Activated B cell treated with CpG ODN at 0.5 μM for 24 hours (primary cell): ENCODE measurements at places on chromosomes 5 and 9.

- DNase-seq, result no peak
- H3K4me3 ChIP-seq, result no peak overlapping the region
- H3K4me1 ChIP-seq, result no peaks in the 10 kb centered on the region
- no peaks in the 10 kb centered on the region for H3K36me3 ChIP-seq
- H3K27ac ChIP-seq, result no peak overlapping the region
- H3K27me3 ChIP-seq, result peaks cover 1% of the 10 kb centered on the region
Observed at GRCh38 chr9:87556039-87556438, 58.4 kb downstream of the DAPK1 start.

DNA sequence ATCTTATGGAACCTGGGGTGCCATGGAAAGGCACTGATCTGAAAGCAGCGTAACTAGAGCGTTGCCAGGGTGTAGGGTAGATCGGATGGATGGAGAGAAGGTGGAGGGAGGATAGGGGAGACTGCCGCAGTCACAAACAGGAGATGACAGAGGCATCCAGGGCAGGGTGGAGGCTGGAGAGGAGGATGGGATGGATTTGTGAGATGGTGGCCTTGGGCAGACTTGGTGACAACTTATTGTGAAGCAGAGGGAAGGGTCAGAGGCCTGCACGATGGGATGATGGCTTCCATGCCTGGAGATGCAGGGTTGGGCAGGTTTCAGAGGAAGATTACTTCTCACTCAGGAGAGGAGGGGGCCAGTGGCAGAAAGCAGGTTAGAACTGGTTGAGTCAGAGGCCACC, 2.4 kb downstream of the GLIPR2 start:
- H3K4me1 ChIP-seq, result peaks cover 78% of the 10 kb centered on the region
- H3K36me3 ChIP-seq, result peaks cover 8% of the 10 kb centered on the region
- H3K4me3 ChIP-seq, result no peak overlapping the region
- DNase-seq, result no peak

DNA sequence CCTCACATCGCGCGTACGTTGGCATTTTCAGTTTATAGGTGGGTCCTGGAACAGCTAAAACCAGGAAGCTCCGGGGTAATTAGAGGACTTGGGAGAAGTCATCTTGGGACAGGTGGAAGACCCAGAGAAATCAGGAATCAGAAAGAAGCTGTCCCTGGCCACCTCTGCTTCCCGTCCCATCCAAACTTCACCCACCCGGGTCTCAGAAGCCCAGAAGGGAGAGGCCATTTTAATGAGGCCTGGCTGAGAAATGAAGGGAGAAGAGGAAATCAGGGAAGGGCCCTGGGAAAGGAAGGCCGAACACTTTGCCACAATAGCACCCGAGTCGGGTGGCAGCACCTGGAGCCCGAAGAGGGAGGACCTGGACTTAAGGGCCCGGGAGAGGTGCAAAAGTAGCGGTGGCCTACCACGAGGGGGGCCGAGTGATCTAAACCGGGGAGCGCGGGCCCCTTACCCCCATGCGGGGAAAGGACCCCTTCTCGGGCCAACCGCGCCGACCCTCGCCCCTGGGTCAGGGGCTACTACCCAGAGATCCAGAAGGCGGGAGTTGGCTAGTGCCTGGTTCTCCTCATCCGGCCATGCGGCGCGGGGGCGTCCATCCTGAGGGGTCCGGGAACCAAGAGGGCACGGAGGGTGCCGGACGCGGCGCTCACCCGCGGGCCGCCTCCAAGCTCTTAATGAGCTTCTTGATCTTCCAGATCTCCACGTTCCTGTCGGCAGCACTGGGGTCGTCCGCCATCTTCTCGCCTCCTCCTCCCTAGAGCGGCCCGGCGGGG, 668 bp downstream of the ETF1 start:
- H3K4me3 ChIP-seq, result peak overlapping the region; percentile 100
- no peak for DNase-seq
- no peaks in the 10 kb centered on the region for H3K27me3 ChIP-seq
- H3K36me3 ChIP-seq, result peaks cover 39% of the 10 kb centered on the region
- peak overlapping the region; percentile 99 for H3K27ac ChIP-seq
- H3K4me1 ChIP-seq, result peaks cover 62% of the 10 kb centered on the region

DNA sequence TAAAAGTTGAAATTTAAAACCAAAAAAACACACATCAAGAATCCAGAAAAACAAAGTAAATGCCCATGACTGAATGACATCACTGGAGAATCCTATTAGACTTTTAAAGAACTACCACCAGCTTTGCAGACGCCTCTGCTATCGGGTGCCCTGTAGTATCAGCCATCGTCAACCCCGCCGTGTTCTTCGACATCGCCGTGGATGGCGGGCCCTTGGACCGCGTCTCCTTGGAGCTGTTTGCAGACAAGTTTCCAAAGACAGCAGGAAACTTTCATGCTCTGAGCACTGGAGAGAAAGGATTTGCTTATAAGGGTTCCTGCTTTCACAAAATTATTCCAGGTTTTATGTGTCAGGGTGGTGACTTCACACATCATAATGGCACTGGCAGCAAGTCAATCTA, 201.9 kb downstream of the DMAC1 start:
- no peaks in the 10 kb centered on the region for H3K4me1 ChIP-seq
- H3K27ac ChIP-seq, result no peak overlapping the region
- peaks cover 15% of the 10 kb centered on the region for H3K27me3 ChIP-seq
- DNase-seq, result no peak
- no peaks in the 10 kb centered on the region for H3K36me3 ChIP-seq

DNA sequence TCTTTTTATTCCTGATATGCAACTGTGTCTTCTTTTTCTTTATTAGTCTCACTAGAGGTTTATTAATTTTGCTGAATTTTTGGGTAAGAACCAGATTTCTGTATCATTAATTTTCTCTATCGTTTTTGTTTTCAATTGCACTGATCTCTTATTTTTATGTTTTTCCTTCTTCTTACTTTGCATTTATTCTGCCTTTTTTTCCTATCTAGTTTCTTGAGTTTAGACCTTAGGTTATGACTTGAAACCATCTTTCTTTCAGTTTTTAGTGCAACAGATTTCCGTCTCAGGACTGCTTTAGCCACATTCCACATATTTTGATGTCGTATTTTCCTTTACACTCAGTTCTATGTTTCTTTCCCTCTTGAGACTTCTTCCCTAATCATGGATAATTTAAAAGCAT, 56.6 kb downstream of the IARS1 start:
- H3K36me3 ChIP-seq, result peaks cover 88% of the 10 kb centered on the region
- no peak overlapping the region for H3K4me3 ChIP-seq
- H3K4me1 ChIP-seq, result no peaks in the 10 kb centered on the region
- H3K27me3 ChIP-seq, result no peaks in the 10 kb centered on the region
- H3K27ac ChIP-seq, result no peak overlapping the region

DNA sequence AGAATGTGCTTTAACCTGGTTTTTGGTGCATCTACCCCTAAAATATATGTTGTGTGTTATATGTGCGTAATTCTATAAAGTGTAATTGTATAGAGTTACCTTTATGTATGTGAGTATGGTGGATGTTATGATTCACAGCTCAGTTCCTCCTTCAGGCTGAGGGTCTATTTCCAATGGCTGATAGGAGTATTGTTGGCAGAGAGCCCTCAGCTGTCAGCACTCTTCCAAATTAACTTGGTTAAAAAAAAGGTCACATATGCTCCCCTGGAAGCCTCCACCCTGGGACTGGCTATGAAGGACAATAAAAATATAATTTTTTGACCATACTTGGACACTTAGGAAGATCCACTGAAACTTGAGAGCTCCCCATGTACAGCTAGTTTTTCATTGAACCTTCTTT, 250.4 kb upstream of the CDH12 start:
- no peaks in the 10 kb centered on the region for H3K4me1 ChIP-seq
- H3K27ac ChIP-seq, result no peak overlapping the region
- no peaks in the 10 kb centered on the region for H3K27me3 ChIP-seq
- no peak for DNase-seq

GRCh38 chr5:33338336-33339110, 102.2 kb upstream of the TARS1 start:
- DNase-seq, result no peak
- H3K27me3 ChIP-seq, result peaks cover 3% of the 10 kb centered on the region
- no peaks in the 10 kb centered on the region for H3K36me3 ChIP-seq

DNA sequence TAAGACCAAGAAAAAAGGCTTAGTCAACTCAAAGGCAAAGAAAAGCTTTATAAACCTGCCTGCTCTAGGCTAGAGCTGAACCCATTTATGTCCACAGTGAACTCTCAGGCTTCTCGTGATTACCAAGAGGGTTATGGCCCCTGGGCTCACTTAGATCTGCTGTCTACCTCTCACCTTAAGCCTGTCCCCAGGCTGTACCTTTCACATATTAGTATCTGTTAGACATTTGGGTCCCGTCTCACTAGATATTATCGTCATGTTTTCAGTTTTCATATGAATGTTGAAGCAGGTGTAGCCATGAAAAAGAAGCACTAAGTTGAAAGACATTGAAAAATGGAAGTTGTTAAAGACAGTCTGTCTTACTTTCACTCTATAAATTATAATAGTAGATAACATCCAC, 75.2 kb upstream of the COX7C start:
- no peak for DNase-seq
- H3K36me3 ChIP-seq, result no peaks in the 10 kb centered on the region
- no peaks in the 10 kb centered on the region for H3K27me3 ChIP-seq
- no peak overlapping the region for H3K4me3 ChIP-seq
- H3K27ac ChIP-seq, result no peak overlapping the region
- H3K4me1 ChIP-seq, result no peaks in the 10 kb centered on the region

GRCh38 chr9:95023217-95024003, 294.1 kb downstream of the FANCC start:
- no peak overlapping the region for H3K4me3 ChIP-seq
- no peaks in the 10 kb centered on the region for H3K4me1 ChIP-seq
- H3K27ac ChIP-seq, result no peak overlapping the region
- no peaks in the 10 kb centered on the region for H3K27me3 ChIP-seq

- peaks cover 2% of the 10 kb centered on the region for H3K27me3 ChIP-seq
- DNase-seq, result no peak
- H3K4me3 ChIP-seq, result no peak overlapping the region
- no peaks in the 10 kb centered on the region for H3K4me1 ChIP-seq
Observed at GRCh38 chr9:108724652-108725051, 131.1 kb downstream of the ACTL7B start.

- no peak for DNase-seq
- no peaks in the 10 kb centered on the region for H3K4me1 ChIP-seq
Observed at GRCh38 chr9:69981686-69982445, 61.8 kb upstream of the MAMDC2 start.

DNA sequence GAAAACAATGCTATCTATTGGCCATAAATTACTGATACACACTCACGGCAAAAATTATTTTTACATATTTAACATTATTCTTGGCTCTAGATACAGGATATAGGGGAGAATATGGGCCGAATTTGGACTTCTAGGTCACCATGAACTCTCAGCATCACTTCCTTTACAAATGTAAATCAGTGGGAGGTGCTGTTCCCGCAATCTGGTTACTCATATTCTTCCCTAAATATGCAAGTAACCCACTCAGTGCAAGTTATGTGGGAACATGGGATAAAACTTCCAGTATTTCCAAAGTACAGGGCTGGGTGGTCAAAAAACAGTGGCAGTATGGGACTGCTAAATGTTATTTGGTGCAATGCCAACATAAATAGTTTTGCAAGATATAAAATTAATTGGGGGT, 145.6 kb downstream of the PPP2R2B start:
- no peaks in the 10 kb centered on the region for H3K4me1 ChIP-seq
- H3K4me3 ChIP-seq, result no peak overlapping the region
- H3K27ac ChIP-seq, result no peak overlapping the region
- H3K27me3 ChIP-seq, result no peaks in the 10 kb centered on the region
- H3K36me3 ChIP-seq, result no peaks in the 10 kb centered on the region

DNA sequence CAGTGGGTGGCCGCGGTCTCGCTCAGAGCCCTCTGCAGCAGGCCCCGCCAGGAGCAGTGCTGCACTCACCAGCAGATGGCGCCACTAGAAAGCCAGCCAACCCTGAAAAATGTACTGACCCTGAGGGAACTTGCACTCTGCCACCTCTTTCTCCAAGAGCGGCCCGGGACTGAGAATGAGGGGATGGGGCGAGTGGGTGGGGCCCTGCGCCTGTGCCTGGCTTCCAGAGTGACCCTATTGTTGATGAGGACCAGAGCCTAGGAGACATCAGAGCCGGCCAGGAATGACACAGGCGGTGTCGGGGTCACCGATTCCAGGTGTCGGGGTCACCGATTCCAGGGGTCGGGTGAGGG, 2.9 kb upstream of the IL17B start:
- H3K4me1 ChIP-seq, result peaks cover 4% of the 10 kb centered on the region
- H3K4me3 ChIP-seq, result no peak overlapping the region
- H3K36me3 ChIP-seq, result no peaks in the 10 kb centered on the region
- peak; percentile 52 for DNase-seq

DNA sequence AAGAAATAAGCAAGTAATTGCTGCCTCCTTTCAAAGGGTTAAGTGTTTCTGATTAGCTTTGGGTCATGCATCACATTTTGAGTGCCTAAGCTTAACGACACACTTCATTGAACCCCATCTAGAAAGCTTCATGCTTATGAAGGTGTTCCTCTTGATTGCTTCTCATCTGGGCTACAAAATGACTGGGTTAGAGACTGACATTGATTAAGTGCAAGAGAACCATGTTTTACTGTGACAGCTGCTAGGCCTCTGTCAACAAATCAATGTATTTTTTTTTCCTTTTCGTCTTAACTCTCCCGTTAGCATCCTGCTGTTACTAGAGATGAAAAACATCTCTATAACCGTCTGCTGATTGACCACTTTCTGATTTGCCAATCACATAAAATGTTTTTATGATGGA, 725.0 kb downstream of the TLE1 start:
- H3K27me3 ChIP-seq, result no peaks in the 10 kb centered on the region
- no peak overlapping the region for H3K27ac ChIP-seq
- H3K4me1 ChIP-seq, result no peaks in the 10 kb centered on the region
- no peaks in the 10 kb centered on the region for H3K36me3 ChIP-seq
- no peak overlapping the region for H3K4me3 ChIP-seq

DNA sequence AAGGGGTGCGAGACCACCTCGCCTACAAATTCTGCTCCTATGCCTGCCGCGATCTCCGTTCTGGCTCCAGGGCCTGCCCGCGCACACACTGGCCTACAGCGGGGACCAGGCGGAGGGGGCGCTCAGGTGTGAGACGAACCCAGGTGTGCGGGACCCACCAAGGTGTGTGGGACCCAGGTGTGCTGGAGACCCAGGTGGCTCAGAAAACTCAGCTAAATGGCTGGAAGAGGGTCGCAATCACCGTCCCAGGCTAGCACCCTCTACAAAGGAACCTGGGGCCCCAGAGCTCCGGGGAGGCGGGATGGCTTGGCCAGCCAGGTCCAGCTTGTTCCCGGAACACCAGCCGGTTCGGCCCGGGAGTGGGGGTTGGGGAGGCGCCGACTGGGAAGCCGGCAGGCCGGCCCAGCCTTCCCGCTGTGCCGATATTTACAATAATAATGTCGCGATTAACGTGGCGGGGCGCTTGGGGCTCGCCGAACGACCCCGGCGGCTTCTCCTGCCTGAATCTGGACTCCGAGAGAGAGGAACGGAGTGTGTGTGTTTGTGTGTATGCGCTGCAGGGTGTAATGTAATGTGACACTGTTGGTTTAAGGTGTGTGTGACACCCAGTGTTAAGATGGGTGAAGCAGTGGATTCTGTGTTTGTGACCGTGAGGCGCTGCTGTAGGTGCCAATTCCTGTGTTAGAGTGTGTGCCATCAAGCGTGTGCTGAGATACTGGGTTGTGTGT, 1.4 kb downstream of the PCDH1 start:
- H3K36me3 ChIP-seq, result no peaks in the 10 kb centered on the region
- H3K27ac ChIP-seq, result no peak overlapping the region
- DNase-seq, result no peak
- H3K4me3 ChIP-seq, result peak overlapping the region; percentile 79
- peaks cover 34% of the 10 kb centered on the region for H3K4me1 ChIP-seq
